Effector CD4-positive, alpha-beta T cell (primary cell): ENCODE measurements at places on chromosomes 1 and 21.

- DNase-seq: no peak
These were observed 467.4 kb downstream of the COL11A1 start for GRCh38 chr1:102640872-102641271.

GRCh38 chr1:192951691-192952460, 107.3 kb downstream of the UCHL5 start:
- DNase-seq: no peak

DNA sequence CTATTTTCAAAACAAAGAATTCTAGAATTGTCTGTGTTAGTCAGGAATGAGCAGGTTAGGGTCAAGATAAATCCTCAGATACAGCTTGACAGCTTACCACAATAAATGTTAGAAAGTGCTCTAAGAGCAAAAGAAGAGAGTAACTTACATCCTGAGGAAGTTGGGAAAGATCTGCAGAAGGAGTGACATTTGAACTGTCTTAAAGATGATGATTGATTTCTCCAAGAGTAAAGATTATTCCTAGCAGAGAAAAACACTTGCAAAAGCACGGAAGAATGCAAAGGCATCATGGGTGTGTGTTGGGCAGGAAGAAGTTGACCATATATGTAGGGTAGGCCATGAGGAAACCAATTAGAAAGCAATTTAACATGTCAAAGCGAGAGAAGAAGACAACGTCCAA, 175.4 kb downstream of the LRRC7 start:
- DNase-seq: no peak

DNA sequence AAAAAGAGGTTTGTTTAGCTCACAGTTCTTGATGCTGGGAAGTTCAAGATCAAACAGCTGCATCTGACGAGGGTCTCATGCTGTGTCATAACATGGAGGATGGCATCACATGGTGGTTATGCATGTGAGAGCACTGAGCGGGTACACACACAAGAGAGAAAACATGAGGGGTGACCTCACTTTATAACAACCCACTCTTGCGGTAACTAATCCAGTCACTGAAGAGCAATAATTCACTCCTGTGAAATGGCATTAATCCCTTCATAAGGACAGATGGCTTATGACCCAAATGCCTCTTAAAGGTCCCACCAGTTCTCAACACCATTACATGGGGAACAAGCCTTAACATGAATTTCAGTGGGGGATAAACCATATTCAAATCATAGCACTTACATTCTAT, 23.2 kb upstream of the CHIT1 start:
- no peak for DNase-seq

DNA sequence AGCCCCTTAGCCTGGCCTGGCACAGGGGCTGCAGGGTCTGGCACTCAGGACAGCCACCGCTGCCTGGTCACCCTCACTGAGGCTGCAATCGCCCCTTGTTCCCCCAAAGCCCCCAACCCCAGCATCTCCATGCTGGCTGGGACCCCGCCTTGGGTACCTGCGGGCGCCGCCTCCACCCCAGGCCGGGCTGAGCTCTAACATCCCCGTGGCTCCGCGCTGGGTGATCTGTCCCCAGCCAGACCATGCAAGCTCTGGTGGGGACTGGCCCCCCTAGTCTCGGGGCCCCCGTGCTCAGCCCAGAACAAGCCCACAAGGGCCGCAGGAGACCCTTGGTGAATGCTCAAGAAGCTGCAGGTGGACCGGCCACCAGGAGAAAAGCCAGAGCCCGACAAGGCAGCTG, 62.4 kb downstream of the MEGF6 start:
- no peak for DNase-seq

DNA sequence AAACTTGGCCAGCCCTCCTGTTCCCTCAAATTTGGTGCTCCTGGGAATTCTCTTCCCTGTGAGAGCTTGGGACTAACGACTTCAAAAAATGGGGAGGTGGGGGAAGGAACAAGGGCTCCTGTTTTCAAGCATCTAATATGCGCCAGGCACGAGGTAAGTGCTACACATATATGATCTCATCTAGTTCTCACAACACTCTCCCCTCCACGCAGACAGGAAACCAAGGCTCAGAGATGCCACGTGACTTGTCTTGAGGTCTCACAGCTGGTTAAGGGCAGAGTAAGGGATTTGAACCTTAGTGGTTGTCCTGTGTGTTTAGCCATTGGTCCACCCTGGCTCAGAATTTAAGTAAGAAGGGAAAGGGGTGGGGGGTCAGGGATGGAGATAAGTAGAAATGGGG, 125.9 kb downstream of the DMRTB1 start:
- DNase-seq: peak; percentile 24

DNA sequence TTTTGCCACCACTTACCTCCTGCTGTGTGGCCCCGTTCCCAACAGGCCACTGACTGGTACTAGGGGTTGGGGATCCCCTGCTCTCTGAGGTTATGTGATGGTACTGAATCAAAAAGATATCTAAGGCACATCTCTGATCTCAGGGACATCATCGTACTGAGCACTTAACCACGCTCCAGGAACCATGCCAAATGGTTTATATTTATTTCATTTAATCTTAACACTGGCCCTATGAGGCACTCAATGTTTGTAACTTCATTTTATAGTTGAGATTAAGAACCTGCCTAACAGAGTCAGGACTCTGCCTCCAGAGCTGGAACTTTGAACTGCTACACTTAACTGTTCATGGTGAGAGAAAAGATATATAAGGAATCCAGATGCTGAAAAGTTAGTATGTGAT, 98.0 kb upstream of the HP1BP3 start:
- no peak for DNase-seq
